ENCODE measurements at places on chromosomes 6 and 20. TPM values are rescaled to one million over a fixed set of nuclear protein-coding genes. Genes with fewer than 3 reads are reported as not detected.

The MPIG6B gene
- total RNA-seq: not detected

The MYT1 gene
- total RNA-seq: not detected

The RREB1 gene
- 12.3 TPM for total RNA-seq

The GNAS-AS1 gene
- total RNA-seq: 1.4 TPM

The RAET1G gene
- 0.18 TPM for total RNA-seq

The ISM1 gene
- 2.0 TPM for total RNA-seq

The B3GAT2 gene
- 0.02 TPM for total RNA-seq

The EEF1A2 gene
- 0.80 TPM for total RNA-seq

The SLC4A11 gene
- 3.3 TPM for total RNA-seq

The BMP2 gene
- 0.12 TPM for total RNA-seq

The ADGB gene
- not detected for total RNA-seq

The VGLL2 gene
- not detected for total RNA-seq

The MAP7 gene
- total RNA-seq: 2.3 TPM

The ABRACL gene
- 129 TPM for total RNA-seq

The PI16 gene
- not detected for total RNA-seq

The MRAP2 gene
- total RNA-seq: not detected

The FAM162B gene
- not detected for total RNA-seq

The PHACTR3 gene
- not detected for total RNA-seq

- H3K4me3 ChIP-seq: peak overlapping the region; percentile 72
- H3K36me3 ChIP-seq: peaks cover 20% of the 10 kb centered on the region
- peaks cover 51% of the 10 kb centered on the region for H3K4me1 ChIP-seq
- peak overlapping the region; percentile 89 for H3K27ac ChIP-seq
- DNase-seq: no peak
Observed at GRCh38 chr20:49166534-49167449, 21.3 kb downstream of the STAU1 start.

DNA sequence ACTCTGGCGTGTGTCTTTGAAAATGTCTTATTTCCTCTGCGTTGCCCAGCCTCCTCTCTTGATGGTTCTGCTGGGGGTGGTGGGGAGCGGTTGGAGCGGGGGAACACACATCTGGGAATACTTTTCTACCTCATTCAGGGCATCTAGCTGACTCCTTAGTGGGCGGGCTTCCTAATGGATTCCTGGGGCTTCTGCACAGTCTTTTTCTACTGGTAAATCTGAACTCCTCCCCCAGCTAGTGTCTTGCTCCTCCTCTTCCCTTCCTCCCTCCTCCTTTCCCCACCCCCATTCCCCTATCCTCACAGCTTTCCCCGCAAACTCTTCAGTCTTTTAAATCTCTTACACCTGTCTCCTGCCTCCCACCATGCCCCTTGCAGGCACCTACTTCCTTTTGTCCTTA is 74.4 kb downstream of the PRL start:
- no peak overlapping the region for H3K4me3 ChIP-seq
- no peaks in the 10 kb centered on the region for H3K27me3 ChIP-seq
- H3K36me3 ChIP-seq: no peaks in the 10 kb centered on the region
- no peak for DNase-seq
- H3K4me1 ChIP-seq: no peaks in the 10 kb centered on the region
- H3K27ac ChIP-seq: no peak overlapping the region

DNA sequence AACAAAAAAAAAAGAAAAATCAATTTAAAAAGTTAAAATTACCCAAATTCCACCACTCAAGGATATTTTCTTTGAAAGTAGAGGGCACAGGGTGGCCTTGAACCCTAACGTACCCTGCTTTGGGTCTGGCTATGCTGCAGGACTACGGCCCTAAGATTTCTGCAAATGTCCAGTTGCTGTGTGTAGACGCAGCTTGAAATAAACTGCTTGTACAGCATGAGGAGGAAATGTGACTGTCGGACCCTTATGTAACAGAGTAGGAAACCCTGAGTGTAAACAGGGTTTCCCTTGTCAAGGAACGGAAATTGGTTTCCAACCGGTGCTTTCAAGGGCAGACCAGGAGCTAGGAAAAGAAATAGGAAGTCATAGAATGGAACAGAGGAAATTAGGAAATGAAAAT is 60.7 kb upstream of the SHLD1 start:
- no peak for DNase-seq
- H3K4me3 ChIP-seq: no peak overlapping the region
- no peaks in the 10 kb centered on the region for H3K4me1 ChIP-seq
- H3K27me3 ChIP-seq: no peaks in the 10 kb centered on the region
- no peaks in the 10 kb centered on the region for H3K36me3 ChIP-seq

DNA sequence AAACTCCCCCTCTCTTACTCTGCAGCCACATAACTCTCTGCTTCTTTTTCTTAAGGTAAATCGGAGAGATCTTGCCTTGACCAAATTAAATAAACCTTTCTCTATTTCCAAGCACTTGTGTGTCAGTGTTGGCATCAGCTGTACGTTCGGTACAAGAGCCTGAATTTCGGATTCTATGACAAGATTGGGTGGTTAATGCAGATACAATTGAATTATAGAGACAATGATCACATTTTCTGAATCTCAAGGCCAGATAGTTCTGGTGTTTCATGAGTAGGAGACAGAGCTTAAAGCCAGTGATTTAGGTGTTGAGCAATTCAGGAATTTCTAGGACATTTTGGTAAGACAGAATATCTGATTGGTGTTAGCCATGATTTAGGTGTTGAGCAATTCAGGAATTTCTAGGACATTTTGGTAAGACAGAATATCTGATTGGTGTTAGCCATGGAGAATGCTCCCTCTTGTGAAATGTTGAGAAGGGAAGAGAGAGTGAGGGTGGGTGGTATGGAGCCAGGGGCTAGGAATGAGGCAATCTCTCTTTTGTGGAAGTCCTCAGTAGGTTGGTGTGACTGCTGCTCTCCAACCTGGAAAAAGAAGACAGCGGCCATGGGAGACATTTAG is 5.1 kb downstream of the SPINT3 start:
- peaks cover 14% of the 10 kb centered on the region for H3K4me1 ChIP-seq
- peaks cover 8% of the 10 kb centered on the region for H3K27me3 ChIP-seq
- H3K27ac ChIP-seq: no peak overlapping the region
- H3K4me3 ChIP-seq: no peak overlapping the region
- DNase-seq: no peak
- H3K36me3 ChIP-seq: no peaks in the 10 kb centered on the region

DNA sequence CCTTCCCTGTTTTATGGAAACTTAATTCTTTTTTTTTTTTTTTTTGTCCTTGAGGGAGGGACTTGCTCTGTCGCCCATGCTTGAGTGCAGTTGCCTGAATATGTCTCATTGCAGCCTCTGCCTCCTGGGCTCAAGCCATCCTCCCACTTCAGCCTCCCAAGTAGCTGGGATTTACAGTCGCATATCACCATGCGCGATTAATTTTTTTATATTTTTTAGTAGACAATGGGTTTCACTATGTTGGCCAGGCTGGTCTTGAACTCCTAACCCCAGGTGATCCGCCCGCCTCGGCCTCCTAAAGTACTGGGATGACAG is 654 bp downstream of the TMEM14C start:
- peak overlapping the region; percentile 91 for H3K4me3 ChIP-seq
- no peaks in the 10 kb centered on the region for H3K27me3 ChIP-seq
- H3K27ac ChIP-seq: peak overlapping the region; percentile 93
- H3K36me3 ChIP-seq: peaks cover 15% of the 10 kb centered on the region
- H3K4me1 ChIP-seq: peaks cover 53% of the 10 kb centered on the region

- peak; percentile 27 for DNase-seq
- peak overlapping the region; percentile 93 for H3K4me3 ChIP-seq
- peaks cover 45% of the 10 kb centered on the region for H3K4me1 ChIP-seq
- peak overlapping the region; percentile 95 for H3K27ac ChIP-seq
- H3K36me3 ChIP-seq: peaks cover 10% of the 10 kb centered on the region
Observed at GRCh38 chr6:57173056-57173885, 1.1 kb downstream of the BAG2 start.

GRCh38 chr6:51675922-51676275 is 411.5 kb downstream of the PKHD1 start:
- peaks cover 2% of the 10 kb centered on the region for H3K27me3 ChIP-seq
- DNase-seq: no peak
- no peak overlapping the region for H3K27ac ChIP-seq
- H3K4me1 ChIP-seq: no peaks in the 10 kb centered on the region

DNA sequence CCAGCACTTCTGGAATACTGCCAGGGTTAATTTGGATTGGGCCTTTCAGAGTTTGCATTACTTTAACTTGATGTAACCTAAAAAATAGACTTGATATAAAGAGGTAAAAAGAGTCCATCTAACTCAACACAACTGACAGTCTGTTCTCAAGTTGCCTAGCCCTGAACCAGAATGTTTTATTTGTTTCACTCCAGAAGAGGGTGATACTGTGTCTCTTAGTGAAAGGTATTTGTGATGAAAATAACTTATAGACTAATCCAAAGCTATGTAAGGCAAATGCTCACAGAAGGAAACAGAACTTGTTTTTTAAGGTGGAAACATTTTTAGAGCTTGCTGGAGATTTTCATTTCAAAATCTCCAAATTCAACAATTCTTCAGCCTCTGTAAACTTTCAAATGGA is 469.1 kb upstream of the RUNX2 start:
- peaks cover 5% of the 10 kb centered on the region for H3K36me3 ChIP-seq
- DNase-seq: no peak
- H3K4me3 ChIP-seq: no peak overlapping the region

DNA sequence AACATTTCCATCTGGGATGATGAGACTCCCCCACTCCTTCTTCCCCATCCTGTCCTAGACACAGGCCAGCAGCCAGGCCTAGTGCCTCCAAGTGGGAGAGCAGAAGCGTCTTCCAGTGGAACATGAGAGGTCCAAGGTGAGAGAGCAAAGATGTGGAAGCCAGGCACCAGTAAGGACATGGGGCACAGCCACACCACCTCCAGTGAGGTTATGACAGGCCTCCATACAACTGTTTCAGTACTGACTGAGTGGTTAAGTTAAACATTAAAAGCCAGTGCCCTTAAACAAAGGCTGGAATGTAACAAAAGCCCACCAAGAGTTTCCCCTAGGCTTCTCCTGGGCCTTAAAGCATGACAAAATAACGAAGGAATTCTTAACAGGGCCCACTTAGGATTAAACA is 5.3 kb downstream of the ZBTB24 start:
- DNase-seq: no peak
- peaks cover 71% of the 10 kb centered on the region for H3K36me3 ChIP-seq
- peak overlapping the region; percentile 87 for H3K27ac ChIP-seq
- peaks cover 77% of the 10 kb centered on the region for H3K4me1 ChIP-seq
- peak overlapping the region; percentile 83 for H3K4me3 ChIP-seq

- H3K36me3 ChIP-seq: no peaks in the 10 kb centered on the region
- no peaks in the 10 kb centered on the region for H3K27me3 ChIP-seq
- H3K4me3 ChIP-seq: no peak overlapping the region
- no peak overlapping the region for H3K27ac ChIP-seq
- no peak for DNase-seq
Observed at GRCh38 chr6:94570581-94570980, 1006.8 kb upstream of the MANEA start.

- no peak overlapping the region for H3K4me3 ChIP-seq
- no peak overlapping the region for H3K27ac ChIP-seq
- H3K36me3 ChIP-seq: no peaks in the 10 kb centered on the region
- H3K4me1 ChIP-seq: no peaks in the 10 kb centered on the region
- H3K27me3 ChIP-seq: peaks cover 3% of the 10 kb centered on the region
Observed at GRCh38 chr6:79650950-79651349, 19.8 kb downstream of the SH3BGRL2 start.

- H3K4me3 ChIP-seq: no peak overlapping the region
- DNase-seq: no peak
- no peak overlapping the region for H3K27ac ChIP-seq
- H3K36me3 ChIP-seq: peaks cover 2% of the 10 kb centered on the region
- H3K27me3 ChIP-seq: peaks cover 25% of the 10 kb centered on the region
Observed at GRCh38 chr6:166410426-166410935, 27.7 kb upstream of the MPC1 start.

- H3K4me3 ChIP-seq: no peak overlapping the region
- DNase-seq: no peak
Observed at GRCh38 chr6:28134015-28134414, 7.7 kb upstream of the ZKSCAN8 start.

DNA sequence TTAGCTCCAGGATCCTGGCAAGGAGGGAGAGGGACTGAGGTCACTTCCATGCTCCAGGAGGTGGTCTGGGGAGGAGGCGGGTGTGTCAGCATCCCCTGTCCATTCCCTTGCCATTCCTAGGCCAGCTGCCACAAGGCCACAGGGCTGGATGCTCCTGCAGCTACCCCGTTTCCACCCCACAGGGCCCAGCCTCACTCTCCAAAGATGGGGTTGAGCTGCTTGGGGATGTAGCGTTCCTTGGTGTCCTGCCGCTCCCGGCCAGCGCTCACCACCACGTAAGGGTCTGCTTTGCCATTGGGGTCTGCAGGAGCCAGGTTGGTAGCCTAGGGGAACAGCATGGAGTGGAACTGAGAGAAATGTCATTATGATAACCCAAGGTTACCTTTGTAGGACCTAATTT is 23.0 kb downstream of the ERGIC3 start:
- no peaks in the 10 kb centered on the region for H3K4me1 ChIP-seq
- no peak overlapping the region for H3K27ac ChIP-seq
- no peaks in the 10 kb centered on the region for H3K36me3 ChIP-seq
- DNase-seq: no peak
- peaks cover 15% of the 10 kb centered on the region for H3K27me3 ChIP-seq
- H3K4me3 ChIP-seq: no peak overlapping the region

DNA sequence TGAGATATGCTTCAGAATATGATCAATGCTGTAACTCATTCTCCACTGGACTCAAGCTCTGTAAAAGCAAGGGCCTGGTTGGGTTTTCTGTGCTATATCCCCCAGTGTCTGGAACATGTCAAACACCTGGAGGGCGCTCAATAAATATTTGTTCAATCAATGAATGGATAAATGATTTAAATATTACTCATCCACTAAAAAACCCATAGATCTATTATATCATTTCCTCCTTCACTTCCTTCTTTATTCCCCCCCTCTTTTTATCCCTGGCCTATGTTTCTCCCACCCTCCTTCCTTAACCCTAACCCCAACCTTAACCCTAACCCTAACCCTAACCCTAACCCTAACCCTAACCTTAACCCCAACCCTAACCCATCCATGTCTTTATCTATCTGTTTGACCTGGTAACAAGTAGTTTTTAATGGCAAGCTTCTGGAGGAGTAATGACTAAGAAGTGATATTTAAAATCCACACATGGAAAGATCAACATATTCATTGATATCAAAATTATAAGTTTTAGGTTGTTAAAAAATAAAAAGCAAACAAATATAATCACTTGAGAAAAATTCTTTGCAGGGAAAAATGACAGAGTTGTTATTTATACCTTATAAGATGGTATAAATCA is 103.8 kb upstream of the GLP1R start:
- H3K36me3 ChIP-seq: no peaks in the 10 kb centered on the region
- no peak overlapping the region for H3K4me3 ChIP-seq
- no peaks in the 10 kb centered on the region for H3K4me1 ChIP-seq
- peaks cover 10% of the 10 kb centered on the region for H3K27me3 ChIP-seq
- H3K27ac ChIP-seq: no peak overlapping the region
- no peak for DNase-seq

Data from activated T-helper 1 cell treated with anti-CD3 and anti-CD28 coated beads, Interleukin-12 subunit alpha, Interleukin-12 subunit beta, Interleukin-2, Interleukin-4 antibody, amounts not matched to agents 30 ng/mL and 10 ng/mL and 1 ng/mL, durations not matched to agents 14 hours and 24 hours and 36 hours (primary cell).